NCI-H146 (cell line): ENCODE measurements at places on chromosomes 7 and 10.

GRCh38 chr10:110711382-110711781 lies 67.2 kb downstream of the RBM20 start:
- no peak for DNase-seq

GRCh38 chr10:29947701-29948060 lies 111.7 kb downstream of the JCAD start:
- DNase-seq = no peak

DNA sequence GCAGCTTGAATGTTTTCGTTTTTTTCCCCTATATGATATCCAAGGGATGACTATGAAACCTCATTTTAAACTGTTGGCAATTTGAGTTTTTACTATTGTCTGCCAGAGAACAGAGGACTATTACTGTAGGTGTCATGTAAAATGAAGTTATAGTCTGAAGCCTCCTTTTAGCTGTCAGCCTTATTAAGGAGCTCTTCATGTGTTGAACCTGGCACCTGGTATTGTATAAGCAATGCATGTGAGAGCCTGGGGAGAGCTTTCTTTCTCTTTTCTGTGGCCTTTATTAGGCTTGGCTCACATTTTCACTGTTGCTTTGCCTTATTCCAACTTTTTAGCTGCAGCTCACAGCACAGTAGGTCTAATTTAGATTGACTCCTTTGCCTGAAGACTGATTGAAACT lies 119.1 kb upstream of the FOXP2 start:
- DNase-seq = no peak

DNA sequence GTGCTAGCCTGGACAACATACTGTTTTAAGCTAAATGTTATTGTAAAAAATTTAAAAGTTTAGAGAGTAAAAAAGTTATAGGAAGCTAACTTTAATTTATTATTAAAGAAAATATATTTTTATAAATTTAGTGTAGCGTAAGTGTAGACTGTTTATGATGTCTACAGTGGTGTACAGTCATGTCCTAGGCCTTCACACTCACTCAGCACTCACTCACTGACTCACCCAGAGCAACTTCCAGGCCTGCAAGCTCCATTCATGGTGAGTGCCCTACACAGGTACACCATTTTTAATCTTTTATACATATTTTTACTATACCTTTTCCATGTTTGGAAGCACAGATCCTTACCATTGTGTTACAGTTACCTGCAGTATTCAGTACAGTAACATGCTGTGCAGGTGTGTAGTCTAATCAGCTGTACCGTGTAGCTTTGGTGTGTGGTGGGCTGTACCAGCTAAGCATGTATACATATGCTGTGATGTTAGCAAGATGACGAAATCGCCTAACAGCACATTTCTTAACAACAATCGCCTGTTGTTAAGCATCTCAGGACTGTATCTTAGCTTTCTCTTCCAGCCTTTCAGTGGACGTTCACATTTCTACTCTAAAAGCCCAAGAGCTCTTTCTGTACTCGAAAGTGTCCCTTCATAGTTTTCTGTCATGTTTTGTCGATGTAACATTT lies 12.5 kb downstream of the RNF32 start:
- DNase-seq = no peak

DNA sequence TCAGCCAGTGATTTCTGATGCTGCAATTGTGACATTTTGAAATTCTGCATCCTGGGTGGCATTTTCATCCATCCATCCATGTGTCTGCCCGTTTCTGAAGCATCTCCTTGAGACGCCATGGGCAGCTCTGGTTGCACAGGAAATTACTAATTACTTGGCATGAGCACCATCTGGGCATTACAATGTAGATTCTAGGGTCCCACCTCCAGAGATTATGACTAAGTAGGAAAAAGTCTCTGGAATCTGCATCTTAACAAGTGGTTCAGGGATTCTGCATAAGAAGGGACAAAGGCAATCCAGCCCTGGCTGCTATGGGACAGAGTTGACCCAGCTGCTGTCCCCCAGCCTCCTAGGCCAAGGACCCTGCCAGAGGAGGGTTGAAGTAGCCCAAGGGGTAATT lies 65.3 kb downstream of the CUZD1 start:
- no peak for DNase-seq

DNA sequence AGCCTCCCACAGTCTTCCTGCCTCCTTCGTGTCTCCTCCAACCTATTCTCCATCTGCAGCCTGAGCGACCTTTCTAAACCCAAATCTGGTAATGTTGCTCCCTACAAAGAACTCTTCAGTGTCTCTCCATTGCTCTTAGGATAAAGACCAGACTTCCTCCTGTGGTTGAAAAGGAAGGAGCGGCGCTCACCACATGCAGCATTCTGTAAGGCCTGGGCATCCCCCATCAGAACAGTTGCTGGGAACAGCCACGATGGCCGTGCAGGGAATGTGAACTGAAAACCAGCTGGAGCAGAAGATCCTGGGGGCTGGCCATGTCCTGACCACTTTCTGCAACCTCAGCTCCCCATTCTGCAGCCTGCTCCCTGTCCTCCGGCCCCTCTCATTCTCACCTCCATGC lies 237.8 kb upstream of the ZMIZ1 start:
- DNase-seq = no peak
